ENCODE measurements at places on chromosomes 11 and 22.

DNA sequence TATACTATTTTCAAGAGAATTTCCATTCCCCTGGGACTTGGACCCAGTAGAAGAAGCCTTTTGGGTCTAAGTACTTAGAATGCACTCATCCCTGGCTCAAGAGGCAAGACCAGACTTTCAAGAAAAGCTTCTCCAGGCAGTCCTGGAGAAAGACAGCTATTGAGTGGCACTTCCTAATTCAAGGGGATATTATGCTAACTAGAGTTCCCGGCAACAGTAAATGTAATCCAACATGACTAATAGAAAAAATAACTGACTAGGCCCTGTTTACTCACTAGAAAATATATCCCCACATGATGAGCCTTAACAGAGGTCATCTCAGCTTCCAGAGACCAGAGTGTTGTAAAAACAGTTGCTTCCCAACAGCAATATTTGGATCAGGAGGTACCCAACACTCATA, 47.2 kb upstream of the AKIP1 start:
- DNase-seq, result no peak

DNA sequence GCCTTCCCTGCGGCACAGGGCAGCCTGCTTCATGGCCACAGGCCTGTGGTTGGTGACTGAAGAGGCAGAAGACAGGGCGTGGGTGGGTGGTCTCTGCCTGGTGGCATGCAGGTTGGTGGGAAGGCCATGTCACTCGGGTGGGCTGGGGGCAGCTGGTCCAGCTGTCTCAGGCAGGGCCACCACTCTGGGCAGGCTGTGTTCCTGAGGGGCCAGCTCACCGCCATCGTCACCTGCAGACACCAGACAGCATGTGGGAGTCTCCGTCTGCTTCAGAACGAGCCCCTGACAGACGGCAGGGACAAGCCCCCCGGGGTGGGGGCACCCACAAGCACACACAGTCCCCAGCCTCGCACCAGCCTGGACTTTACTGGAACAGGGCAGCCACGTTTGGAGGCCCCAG, 750.1 kb downstream of the BRD1 start:
- no peak for DNase-seq

GRCh38 chr11:84419616-84420015, 1133.4 kb upstream of the CCDC90B start:
- no peak for DNase-seq

GRCh38 chr22:46251266-46251665, 1.2 kb upstream of the CDPF1 start:
- no peak for DNase-seq

- no peak for DNase-seq
These were observed 398 bp upstream of the CRACR2B start for GRCh38 chr11:827146-827896.

DNA sequence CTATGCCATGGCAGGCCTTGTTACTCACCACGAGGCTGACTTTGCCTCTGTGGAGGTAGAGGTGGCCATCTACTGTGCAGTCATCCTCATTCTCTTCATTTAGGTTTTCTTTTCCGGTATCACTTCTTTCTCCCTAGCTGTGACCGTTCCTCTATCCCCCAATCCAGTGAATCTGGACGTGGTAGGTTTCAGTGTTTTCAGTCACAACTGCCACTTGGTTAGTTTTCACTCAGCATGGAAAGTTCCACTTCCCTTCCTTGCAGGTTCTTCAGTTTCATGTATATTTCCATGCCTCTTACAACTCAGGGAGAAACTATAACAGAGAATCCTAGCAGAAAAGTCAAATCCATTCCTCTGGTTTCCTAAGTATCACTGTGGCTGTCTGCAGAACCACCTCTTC, 1.9 kb downstream of the HPS4 start:
- no peak for DNase-seq

GRCh38 chr11:122081073-122081472, 34.9 kb downstream of the BLID start:
- DNase-seq, result no peak

DNA sequence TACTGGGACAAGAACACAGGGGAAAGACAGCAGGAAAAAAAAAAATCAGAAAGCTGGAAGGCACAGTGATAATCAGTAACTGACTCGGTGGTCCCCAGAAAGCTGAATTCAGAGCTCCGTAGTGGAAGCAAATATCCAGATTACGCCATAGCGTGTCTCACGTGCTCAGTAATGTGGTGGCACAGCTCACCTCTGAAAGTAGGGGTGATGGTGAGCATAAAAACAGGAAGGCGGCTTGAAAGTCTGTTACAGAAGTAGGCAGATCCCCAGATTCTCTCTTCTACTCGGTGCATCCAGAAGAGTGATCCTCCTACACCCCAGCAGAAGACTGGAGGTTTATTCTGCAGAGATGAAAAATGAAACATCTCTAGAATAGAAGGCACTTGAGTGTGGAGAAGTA, 11.1 kb upstream of the OR8B3 start:
- DNase-seq, result no peak

GRCh38 chr11:111945198-111945597, 8.1 kb downstream of the DIXDC1 start:
- DNase-seq, result no peak

- no peak for DNase-seq
These were observed 51.9 kb upstream of the PTPRJ start for GRCh38 chr11:47928426-47928825.

- DNase-seq, result no peak
These were observed 22.8 kb downstream of the ARRB1 start for GRCh38 chr11:75328426-75329277.

- DNase-seq, result no peak
These were observed 88.8 kb downstream of the CD44 start for GRCh38 chr11:35227576-35228327.

DNA sequence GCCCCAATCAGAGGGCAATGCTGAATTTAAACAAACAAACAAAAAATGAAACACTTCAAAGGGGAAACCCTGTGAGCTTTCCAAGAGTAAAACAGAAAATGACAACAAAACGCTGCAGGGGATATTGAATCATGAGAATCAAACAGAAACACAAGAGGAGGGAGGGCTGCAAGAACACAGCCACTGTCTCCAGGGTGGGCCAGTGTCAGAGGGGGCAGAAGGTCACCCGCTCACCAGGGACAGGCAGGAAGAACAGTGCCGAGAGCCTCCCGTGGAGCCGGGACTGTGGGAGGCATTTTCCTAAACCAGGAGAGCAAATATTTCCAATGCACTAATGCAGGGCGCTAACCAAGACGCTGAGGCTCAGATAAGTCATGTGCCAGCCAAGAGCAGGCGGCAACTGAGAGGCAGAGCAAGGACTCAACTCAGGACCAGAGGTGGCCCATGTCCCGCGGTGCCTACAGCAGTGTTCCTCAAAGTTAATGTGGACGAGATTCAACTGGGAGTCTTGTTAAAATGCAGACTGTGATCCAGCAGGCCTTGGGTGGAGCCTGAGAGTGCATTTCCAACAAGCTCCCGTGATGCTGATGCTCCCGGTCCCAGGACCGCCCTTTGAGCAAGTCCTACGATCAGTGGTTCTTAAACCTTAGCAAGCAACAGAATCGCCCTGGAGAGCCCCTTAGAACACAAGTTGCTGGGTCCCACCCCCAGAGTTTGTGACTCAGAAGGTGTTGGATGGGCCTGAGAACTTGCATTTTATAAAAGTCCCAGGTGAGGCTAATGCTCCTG, 197.2 kb downstream of the TENM4 start:
- DNase-seq, result no peak

DNA sequence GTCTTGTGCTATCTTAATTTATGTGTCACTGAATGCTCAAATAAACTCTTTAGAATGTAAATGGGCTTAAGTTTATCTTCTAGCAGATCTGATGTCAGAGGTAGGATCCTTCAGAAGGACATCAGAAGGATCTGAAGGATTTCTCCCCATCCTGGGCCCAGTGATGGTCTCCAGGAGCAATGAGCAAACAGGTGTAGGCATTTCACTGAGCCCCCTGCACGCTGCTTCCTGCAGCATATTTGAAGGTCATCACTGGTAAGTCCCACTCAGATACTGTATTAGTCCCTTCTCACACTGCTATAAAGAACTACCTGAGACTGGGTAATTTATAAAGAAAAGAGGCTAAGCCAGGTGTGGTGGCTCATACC, 4.5 kb downstream of the GSTP1 start:
- DNase-seq, result no peak

GRCh38 chr11:15821451-15821850, 534.9 kb downstream of the SOX6 start:
- no peak for DNase-seq

DNA sequence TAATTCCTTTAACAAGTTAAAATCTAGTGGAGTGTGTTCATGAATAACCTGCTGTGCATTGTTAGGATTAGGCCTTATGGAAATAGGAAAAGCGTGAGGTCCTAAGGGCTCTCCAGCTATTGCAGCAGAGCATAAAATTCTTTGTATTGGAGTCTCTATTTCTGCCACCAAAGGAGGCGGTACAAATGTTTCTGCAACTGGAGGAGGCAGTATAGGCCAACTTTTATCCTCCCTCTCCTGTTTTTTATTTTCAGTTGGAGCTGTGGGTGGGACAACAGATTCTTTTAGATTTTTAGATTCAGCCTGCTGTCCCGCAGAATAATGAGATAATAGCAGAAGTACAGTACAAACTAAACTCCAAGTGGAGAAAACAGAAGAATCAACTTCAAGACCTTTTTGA, 26.2 kb downstream of the OR10A6 start:
- DNase-seq, result no peak

DNA sequence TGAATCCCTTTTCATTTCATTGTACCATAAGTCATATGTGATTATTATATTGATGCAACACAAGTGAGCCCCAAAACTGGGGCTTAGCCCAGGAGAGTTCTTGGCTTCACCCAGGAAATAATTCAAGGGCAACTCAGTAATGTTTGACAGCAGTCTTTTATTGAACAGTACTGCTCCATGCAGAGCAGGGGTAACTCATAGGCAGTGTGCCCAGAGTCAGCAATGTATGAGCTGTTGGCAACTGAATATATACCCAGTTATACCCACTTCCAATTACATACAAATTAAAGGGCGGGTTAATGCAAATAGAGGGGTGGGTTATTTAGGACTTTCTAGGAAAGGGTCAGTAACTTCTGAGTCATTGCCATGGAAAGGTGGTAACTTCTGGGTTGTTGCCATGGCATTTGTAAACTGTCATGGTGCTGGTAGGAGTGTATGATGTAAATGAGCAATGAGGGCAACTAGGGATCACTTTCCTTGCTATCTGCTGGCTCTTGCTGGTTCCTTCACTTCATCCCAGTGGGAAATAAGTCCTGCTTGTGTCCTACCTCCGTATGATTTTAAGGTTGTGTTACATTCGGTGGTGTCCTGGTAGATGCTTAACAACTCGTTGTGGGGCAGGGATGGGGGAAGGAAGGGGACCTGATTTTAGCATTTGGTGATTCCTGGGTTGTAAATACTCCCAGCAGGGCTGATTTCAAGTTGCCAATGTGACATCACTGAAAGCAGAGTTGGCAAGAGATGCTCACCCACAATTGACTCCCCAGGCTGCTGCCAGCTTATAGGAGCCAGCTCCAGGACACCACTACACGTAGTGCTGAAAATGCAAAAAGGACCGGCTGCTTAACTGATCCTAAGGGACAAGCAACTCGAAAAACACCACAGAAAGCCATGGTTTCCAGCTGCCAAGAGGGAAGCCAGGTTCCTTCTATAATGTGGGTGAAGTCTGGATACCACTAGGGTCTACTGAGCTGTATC, 70.1 kb downstream of the SYT9 start:
- no peak for DNase-seq

- DNase-seq, result no peak
These were observed 131.6 kb downstream of the MN1 start for GRCh38 chr22:27669798-27670599.

DNA sequence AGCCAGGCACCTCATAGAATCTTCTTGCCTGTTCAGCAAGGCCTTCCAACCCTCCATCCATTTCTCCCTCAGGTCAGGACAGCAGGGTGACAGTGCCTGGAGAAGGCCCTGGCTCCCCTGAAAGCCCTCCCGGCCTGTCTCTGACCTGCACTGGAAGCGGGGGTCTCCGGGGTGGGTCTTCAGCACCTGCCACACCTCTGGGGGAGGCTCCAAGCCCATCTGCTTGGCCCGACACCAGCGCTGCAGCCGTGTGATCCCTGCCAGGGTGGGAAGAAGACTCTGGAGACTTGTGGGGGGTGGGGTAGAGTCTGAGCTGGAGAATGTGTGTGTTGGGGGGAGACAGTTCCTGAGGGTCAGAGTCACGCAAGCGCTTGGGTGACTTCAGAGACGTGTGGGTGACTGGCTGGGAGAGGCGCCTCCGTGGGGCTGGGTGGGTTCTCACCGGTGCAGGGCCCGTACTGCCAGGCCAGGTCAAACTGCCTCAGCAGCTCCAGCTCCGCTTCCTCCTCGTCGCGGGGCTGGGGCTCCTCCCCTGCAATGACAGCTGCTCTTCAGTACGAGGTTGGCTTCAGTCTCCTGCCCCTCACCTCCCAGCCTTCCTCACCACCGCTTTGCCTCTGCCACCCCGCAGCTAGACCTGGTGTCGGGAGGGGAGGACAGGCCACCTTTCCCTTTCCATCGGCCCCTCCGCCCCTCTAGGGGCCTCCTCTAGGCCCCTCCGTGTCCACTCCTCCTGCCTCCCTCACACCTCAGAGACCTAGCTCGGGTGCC, 615 bp downstream of the POLD4 start:
- DNase-seq, result no peak

- no peak for DNase-seq
These were observed 8.4 kb downstream of the SLC25A45 start for GRCh38 chr11:65373839-65374580.

GRCh38 chr11:126134461-126135155, 71.9 kb upstream of the CDON start:
- no peak for DNase-seq

- DNase-seq, result no peak
These were observed 145.7 kb downstream of the ARHGAP42 start for GRCh38 chr11:100832829-100833228.

DNA sequence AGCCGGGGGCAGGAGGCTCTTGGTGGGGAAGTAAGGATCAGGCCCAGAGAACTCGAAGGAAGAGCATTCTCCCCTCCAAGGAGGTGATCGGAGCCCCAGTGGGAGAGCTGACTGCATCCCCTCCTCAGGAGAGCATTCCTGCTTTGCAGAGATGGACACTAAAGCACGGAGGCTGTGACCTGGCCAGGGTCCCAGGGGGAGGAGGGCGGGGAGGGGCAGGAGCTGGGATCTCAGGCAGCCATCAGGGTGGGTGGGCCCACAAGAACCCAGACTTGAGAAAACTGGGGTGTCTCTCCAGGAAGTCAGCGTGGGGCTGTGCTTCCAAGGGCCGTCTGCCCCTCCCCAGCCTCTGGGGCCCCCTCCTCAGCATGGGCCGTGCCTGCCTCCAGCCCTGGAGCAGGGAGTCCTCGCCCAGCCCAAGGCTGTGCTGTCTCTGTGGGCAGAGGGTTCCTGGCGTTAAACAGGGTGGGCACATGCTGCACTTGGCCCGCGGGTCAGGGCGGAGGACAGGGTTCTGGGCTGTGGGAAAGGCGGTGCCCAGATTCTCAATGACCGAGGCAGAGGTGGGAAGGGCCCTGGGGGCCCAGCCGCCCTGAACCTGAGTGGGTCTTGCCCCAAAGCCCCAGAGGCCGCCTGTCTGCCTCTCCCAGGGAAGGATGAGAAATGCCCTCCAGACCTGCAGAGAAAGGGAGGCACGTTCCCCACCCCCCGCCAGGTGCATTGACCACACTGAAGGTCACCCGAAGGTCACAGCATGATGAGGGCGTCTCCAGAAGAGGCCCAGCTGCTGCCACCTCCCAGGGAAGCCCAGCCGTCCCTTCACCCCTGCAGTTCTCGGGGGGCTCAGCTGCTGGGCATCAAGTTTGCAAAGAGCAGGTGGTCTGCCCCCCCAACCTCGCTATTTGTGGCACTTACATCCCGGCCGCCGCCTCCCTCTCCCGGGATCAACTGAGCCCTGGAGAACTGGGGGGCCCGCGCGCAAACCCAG, 643 bp downstream of the CEND1 start:
- DNase-seq, result no peak

- DNase-seq, result no peak
These were observed 3.9 kb downstream of the ENDOD1 start for GRCh38 chr11:95093548-95093947.
